ENCODE measurements at places on chromosomes 2 and 18.

GRCh38 chr2:54652540-54652939, 70.9 kb upstream of the EML6 start:
- no peak for DNase-seq

- no peak for DNase-seq
These were observed 335.8 kb downstream of the AGPS start for GRCh38 chr2:177728399-177728765.

GRCh38 chr2:204127238-204127637, 190.7 kb downstream of the ICOS start:
- no peak for DNase-seq

DNA sequence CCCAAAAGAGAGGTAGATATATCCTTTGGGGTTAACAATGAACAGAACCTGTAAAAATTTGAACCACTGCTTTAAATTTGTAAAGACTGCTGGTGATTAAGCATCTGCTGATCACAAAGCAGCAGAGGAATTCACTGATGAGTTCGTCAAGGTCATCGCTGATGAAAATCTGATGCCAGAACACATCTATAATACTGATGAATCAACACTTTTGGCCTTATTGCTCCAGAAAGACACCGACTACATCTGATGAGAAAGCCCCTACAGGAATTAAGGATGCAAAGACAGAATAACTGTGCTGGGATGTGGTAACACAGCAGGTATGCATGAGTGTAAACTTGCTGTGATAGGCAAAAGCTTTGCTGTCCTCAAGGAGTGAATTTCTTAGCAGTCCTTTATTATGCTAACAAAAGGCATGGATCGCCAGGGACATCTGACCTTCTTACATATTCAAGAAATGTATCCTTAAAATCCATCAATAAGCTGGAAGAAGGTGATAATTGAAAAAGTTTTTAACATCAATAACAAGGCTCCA, 30.5 kb upstream of the SGPP2 start:
- DNase-seq, result no peak

GRCh38 chr2:234961784-234962183, 10.0 kb downstream of the SH3BP4 start:
- DNase-seq, result no peak

DNA sequence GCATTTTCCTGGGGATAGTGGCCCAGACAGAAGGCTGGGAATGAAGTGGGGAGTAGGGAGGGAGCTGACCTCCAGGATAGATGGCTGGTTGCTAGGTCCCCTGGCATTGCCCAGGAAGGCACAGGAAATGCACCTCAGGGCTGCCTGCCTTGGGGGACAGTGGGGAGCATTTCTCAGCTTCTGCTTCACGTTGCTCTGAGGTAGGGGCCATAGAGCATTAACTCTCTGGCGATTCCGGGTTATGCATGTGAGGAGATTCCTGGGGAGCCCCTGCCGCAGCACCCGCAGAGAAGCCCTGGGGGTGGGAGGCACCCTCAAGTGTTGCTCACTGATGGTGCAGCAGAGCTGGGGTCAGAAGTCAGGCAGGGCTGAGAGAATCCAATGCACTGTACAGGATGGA, 256.5 kb downstream of the CYP26B1 start:
- no peak for DNase-seq

DNA sequence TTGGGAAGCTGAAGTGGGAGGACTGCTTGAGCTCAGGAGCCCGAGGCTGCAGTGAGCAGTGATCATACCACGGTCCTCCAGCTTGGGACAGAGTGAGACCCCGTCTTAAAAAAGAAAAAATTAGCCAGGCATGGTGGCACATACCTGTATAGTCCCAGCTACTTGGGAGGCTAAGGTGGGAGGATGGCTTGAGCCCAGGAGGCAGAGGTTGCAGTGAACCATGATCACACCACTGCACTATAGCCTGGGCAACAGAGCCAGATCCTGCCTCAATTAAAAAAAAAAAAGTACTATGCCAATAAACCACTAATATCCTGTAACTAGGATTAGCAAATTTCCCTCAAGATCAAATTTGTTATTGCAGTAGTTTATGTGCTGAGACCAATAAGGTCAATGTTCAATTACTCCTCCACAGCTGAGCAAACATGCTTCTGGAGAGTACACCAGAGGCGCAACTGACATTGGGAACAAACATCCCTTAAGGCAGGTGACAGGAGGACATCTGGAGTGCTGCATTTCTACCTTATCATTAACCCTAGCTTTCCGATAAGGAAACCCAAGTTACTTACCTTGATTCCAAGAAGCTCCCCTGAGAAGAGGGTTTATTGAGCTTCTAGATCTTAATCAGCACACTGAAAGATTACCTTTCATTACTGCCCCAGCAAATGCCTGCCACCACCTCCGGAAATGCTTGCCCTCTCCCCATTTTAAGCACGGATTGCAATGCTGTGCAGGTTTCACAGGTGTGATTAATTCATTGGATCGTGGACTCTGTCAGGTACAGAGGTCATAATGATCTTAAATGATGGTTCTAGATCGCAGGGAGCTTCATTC, 26.2 kb downstream of the MGAT4A start:
- no peak for DNase-seq

DNA sequence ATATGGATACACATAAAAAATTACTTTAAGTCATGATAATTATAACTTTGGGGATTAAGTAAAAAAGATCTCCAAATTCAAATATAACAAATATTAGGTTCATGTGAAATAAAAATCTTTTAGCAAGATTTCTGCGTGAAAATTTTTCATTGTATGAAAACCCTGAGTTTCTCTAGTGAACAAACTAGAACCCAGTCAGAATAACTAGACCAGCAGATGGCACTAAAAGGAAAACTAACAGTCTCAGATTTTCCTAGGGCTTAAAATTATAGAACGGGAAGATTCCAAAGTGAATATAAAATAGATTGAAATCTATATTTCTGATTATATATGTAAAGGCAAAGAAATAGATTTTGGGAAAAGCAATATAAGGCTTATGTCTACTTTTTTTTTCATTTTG, 43.3 kb downstream of the TMEM200C start:
- DNase-seq, result no peak

DNA sequence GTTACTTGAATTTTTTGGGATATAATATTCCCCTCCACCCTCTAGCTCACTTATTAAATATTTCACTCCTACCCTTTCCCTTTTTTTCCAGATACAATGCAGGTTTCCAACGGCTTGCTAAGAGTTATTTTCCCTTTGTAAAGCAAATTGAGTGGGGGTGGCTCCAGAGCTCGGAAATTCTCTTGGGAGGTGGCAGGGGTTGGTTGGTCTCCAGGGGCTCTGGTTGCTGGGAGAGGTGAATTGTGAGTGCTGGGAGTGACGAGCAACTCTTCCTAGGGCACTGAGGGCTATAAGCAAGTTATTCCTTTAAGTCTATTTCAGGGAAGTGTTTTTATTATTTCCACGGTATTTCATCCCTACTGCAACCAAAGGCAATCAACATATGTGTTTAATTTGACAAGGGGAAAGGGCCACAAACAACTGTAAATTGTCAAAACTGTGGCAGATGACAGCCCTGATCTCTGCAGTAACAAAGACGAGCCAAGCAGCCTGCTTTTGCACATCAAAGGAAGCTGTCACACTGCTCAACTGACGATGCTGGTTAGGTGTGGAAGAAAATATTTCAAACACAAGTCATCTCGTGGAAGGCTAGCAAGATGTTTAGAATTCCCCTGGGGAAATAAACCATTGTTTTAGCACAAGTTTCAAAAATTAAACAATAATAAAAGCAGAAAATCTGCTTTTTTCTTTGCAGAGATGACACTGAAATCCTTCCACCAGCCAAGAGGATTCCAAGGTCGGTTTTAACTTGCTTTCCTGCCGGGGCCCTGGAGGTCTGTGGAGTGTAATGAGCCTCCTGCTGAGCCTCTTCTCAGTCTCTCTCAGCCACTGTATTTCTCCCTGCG, 34.8 kb upstream of the ASXL2 start:
- DNase-seq, result no peak

DNA sequence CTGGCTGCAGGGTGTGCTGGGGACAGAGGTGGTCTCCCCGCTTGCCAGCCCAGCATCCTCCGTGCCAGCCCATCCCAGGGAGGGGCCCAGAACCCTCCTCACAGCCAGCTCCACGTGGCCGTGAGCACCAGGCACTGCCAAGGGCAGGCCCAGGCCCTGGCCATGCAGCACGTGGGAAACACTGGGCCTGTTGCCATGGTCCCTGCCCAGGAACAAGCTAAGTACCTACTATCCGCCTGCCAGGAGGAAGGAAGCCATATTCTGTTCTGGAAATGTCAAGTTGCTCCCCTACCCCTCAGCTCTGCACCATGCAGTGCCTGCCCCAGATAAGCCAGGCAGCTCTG, 250.6 kb downstream of the CYP26B1 start:
- DNase-seq, result no peak

DNA sequence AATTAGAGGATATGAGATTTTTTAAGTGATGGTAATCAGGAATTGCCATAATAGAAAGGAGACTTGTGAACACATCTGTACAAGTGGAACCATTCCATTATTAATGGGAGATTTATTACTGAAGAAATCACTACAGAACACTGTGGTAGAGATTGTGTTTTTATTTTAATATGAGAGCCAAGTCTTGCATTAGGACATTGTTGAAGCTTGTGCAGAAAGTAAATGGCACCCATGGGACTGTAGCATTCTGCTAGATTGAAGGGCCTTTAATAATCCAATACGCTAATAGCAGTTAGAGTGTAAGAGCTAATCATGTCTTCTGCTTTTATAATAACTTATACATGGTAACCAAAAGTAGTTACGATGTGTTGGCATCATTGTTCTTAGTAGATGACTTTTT, 83.6 kb downstream of the VRK2 start:
- no peak for DNase-seq

- no peak for DNase-seq
These were observed 40.2 kb downstream of the RTP5 start for GRCh38 chr2:241909769-241910168.

- DNase-seq, result no peak
These were observed 259.0 kb downstream of the NBAS start for GRCh38 chr2:15302154-15302553.

DNA sequence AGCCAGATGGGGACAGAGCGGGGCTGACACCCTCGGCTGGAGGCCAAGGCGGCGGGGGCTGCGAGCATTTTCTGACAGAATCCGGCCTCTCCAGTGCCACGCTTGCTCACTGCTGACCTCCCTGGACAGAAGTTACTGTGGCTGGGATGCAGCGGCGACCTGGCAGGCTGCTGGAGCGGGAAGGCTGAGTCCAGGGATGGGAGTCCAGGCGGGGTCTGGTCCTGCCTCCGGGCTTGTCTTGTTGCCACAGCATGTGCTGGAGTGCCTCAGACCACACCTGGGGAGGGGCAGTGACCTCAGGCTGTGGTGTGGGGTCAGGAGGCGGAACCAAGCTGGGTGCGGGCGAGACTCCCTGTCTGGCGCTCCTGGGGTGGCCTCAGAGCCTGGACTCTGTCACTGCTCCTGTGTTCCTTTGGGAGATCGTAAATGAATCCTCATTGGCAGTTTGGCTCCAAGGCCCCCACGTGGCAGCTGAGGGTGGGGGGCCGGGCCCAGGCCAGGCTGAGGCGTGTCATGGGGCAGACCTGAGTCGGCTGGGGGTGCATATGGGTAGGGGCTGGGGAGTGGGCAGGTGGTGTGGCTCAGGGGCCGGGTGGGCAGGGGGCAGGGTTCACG, 5.5 kb downstream of the BOK start:
- no peak for DNase-seq

GRCh38 chr2:135899567-135899966, 23.3 kb upstream of the MCM6 start:
- no peak for DNase-seq

DNA sequence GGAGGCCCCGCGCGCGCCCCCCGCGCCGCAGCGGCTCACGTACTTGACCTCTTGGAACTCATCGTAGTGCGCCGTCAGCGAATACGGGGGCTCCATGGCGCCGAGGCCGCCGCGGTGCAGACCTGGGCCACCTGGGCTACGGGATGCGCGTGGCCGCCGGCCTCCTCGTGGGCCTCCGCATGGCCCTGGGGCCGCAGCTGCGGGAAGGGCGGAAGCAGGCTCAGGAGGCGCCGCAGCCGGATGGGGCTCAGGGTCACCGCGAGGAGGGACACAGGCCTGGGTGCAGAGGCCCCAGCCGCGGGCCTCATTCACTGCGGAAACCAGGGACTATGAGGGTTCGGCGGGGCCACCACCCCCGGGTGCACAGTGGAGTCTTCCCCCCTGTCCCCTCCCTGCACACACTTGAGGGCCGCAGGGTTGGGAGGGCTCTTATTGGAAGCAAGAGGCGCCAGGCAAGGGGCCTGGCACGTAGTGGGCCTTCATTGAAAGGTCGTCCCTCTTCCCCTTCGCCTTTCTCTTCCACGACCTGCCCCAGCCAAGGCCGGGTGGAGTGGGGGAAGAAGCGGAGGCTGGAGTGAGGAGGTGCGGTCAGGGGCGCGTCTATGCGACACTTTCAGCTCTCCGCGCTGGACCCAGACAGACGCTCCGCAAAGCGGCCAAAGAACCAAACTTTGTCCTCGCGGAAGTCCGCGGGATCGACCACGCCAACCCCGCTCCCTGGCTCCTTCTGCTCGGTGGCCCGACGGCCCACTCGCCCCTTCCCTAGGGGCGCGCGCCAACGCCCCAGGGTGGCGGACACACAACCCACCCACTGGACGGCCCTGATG, 863 bp downstream of the ECEL1 start:
- no peak for DNase-seq

- no peak for DNase-seq
These were observed 66.6 kb downstream of the CNTNAP5 start for GRCh38 chr2:124091721-124092120.

DNA sequence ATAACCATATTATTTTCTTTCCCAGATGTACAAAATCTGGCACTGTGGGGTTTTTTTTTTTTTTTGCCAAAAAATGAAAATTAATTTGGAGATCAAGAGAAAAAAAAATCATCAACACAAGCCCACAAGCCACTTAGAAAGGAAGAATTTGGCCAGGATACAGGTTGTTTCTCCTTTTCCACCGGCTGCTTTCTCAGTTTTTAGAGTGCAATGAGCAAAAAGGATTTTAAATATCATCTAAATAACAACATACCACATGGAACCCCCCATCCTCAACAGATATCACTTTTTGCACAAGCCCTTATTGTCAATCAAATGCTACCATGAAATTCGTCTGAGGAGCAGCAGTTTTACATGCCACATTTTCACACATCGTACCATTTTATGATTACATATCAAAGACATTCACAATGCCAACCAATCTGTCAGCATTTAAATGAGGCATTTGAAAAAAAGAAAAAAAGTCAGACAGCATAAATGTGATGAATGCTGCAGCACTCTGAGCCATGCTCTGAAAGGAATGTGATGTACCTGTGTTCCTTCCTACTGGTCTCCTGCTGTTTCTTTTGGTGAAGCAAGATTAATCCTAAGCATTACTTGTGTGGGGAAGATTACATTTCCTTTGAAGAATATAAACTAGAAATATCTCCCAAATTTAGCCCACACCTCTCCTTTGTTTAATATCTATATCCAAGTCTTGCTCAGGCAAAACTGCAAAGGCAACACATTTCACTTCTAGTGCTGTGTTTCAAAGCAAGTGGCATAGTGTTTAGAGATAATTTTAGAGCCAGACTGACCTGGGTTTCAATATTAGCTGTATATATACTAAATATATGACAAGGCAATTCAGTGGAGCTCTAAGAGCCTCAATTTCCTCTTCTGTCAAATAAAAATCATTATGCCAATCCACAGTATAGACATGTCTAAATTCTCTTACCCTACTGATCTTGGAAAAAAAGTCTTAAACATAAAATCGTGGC, 391.3 kb downstream of the CMPK2 start:
- no peak for DNase-seq

- DNase-seq, result no peak
These were observed 290.6 kb downstream of the NDUFA10 start for GRCh38 chr2:239734436-239735005.

Measured in DMS79 (cell line).